Amygdala (tissue), 56 donors: ENCODE measurements at places on chromosomes 2 and 18.

GRCh38 chr18:2956056-2956455 is 56.9 kb downstream of the LPIN2 start:
- DNase-seq = no peak

DNA sequence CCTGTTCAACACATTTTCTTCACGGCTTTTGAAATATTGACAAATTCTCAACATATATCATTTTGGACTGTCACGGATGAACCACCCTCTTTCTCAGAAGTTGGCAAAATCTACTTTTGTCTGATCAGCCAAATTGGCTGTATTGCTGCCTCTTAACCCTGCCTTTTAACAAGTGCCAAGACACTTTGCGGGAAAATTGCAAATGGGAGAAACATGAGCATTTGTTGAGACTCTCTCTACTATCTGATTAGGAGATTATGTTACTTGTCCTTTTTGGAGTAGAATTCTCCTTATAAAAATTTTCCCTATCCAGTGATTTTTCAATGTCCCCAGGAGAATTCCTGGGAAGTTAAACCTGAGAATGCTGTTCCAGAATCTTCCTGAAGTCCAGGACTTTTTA is 256.2 kb upstream of the ZSWIM2 start:
- DNase-seq = no peak

- DNase-seq = no peak
Observed at GRCh38 chr18:74402806-74403433, 54.2 kb downstream of the DIPK1C start.

GRCh38 chr2:127415593-127416505 is 2.4 kb upstream of the PROC start:
- no peak for DNase-seq

DNA sequence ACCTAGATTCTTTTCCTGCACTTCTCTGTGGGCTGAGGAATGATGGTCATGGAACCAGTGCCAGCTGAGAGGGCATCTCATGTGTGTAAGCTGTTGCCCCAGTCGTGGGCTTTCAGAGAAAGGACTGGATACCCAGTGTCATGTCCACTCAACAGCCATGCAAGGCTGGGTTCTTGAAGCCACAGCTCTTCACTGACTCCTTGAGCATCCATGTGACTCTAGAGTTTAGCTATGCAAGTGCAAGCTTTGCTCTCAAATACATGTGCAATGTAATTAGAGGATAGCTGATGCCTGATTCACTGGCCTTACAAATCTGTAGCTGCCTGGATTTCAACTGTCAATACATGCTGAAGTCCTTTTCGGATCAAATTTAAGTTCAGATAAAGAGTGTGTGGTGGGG is 46.8 kb upstream of the EML6 start:
- DNase-seq = no peak

DNA sequence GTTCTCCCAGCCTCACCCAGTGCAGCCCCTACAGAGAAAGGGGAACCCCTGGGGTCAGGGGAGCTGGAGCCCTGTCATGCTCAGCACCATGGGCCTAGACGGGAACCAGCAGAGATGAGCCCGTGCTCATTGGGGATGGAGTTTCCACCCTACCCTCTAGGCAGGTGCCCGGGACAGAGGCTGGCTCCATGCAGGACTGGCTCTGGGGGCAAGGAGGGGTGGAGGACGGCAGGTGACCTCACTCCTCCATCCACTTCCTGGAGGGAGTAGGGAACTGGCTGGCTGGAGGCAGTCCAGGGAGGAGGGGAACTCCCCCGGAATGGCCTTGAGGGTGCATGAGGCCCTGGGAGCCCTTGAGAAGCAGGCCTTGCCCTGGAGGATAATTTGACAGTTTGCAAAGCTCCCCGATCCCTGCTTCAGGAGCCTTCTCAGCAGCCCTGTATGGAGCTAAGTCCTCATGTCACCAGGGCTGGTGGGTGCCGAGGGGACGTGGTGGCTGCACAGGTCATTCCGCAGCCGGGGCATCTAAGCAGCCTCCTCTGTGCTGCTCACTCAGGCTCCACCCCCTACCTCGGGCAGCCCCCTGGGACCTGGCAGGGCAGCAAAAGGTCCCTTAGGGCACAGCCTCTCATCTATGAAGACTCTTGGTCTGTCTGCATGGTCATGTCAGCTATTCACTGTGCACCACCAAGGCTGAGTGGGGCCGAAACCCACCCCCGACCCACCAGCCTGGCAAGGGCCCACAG is 2.1 kb downstream of the NEURL3 start:
- DNase-seq = no peak

DNA sequence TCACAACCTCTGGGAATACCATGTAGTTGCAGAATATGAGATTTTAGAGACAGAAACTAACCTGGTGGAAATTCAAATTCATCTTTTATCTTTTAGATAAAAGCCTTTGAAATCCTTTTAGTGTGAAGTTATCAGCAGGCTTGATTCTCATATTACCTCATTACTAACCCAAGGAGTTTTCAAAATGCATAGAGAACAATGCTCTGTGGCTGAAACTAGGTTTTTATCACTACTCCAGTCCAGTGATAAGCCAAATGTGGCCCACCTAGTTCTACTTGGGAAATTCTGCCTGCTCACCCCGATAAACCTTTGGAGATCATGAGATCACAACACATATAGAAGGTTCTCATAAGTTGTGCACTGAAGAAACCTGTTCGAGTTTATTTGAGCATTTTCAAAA is 121.7 kb downstream of the MMADHC start:
- no peak for DNase-seq

DNA sequence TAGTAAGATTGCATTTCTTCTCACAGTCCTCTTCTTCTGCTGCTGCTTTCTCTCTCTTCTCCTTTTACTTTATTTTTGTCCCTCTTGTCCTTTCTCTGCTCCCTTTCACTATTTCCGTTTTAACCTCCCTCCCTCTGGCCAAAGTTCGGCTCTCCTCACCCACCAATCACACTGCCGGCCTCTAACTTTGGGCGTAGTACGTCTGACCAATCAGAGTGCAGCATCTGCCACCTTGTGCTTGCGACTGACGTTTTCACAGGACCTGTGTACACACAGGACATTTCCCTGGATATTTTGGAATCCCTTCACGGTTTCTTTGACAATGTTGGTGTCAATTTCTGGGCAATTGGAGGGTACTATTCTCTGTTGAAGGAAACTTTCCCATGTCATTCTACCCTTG is 22.6 kb upstream of the ICOS start:
- DNase-seq = no peak

- no peak for DNase-seq
Observed at GRCh38 chr18:635171-635570, 22.3 kb upstream of the TYMS start.

DNA sequence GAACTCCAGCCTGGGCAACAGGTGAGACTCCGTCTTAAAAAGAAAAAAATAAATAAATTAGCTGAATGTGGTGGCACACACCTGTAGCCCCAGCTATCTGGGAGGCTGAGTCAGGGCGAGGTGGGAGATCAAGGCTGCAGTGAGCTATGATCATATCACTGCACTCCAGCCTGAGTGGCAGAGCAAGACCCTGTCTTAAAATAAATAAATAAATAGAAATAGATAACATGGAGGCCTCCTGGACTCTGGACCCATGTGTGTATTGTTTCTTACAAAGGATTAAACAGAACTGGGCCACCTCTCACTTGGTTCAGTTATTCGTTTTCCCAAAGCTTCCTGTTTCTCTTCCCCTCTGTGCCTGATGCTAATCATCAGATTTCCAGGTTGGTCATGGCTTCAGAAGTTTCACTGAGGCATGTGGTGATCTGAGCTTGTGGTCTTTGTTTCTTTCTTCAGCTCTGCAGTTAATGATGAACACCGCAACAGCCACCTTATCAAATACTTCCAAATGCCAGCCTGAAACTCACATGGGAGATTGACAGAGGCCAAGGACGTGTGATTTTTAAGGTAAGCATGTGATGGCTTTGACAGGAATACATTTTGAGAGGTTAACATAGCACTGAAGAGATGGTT is 83.3 kb upstream of the MAP4K4 start:
- no peak for DNase-seq

DNA sequence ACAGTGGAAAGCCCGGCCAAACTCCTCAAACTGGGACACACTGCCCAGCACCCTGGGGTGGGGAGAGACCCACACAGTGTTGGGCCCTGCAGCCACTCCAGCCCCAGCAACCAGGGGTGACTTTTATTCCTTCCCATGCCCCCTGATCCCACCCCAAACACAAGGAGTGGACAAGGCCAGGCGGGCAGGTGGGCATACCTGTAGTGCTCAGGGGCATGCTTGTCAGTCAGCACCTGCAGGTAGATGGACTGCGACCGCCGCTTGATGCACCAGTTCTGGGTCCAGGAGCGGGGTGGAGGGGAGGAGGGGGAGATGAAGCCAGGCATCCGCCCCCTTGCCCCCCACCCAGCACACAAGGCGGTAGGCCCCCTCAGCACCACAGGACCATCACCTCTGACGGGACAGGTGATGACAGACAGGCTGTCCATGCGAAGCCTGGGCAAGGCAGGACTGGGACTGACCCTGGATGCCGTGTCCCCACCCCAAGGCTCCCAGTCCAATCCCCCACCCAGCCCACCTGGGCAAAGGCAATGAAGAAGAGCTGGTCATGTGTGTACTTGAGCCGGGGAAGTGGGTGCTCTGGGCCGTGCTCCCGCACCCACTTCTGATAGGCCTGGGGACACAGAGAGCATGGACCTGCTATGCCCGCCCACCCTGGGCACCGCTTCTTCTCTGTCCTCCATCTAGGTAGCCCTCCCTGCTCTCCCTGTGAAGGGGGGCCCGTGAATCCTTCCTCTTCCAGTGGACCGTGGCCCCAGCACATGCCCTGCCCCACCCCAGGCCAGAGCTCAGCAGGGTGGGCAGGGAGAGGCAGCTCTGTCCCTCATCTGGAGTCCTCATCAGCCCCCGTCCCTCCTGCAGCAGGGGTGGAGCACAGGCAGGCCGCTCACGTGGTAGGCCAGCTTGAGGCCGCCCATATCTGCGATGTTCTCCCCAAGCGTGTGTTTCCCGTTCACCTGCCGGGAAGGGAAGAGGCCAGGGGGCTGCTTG is 7.1 kb downstream of the ECEL1 start:
- DNase-seq = no peak

DNA sequence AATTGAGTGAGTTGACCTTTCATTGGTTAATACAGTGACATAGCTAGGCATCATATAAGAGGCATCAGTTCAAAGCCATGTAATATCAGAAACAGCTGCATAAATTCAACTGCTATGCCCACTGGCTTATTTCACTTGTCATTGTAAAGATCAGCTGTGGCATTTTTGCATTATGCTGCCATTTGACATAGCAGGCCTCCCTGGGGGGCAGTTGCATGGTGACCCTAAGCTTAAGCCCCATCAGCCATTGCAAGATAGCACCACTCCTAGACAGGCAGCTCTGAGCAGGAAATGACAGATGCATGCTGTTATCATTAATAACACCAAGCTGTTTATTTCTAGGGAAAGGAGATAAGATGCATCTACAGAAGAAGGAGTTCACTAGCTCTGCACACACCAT is 233.4 kb upstream of the CNTNAP5 start:
- DNase-seq = no peak

DNA sequence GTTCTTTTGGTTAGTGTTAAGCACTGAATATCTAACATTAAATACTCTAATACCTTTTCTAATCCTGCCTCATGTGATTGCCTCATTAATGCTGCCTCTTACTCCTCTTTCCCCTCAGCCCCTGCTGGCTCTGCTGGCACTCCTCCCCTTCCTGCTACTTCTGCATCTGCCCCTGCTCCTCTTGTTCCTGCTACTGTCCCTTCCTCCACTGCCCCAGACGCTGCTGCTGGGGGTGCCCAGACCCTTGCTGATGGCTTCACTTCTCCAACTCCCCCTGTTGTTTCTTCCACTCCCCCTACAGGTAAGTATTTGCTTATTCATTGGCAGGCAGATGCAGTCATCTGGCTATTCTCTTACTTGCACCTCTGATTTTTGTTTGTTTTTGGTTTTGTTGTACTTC is 68.5 kb downstream of the ABI2 start:
- DNase-seq = no peak

- no peak for DNase-seq
Observed at GRCh38 chr2:37654932-37655841, 16.3 kb downstream of the CDC42EP3 start.

GRCh38 chr2:14454202-14454601 is 178.3 kb upstream of the LRATD1 start:
- no peak for DNase-seq

DNA sequence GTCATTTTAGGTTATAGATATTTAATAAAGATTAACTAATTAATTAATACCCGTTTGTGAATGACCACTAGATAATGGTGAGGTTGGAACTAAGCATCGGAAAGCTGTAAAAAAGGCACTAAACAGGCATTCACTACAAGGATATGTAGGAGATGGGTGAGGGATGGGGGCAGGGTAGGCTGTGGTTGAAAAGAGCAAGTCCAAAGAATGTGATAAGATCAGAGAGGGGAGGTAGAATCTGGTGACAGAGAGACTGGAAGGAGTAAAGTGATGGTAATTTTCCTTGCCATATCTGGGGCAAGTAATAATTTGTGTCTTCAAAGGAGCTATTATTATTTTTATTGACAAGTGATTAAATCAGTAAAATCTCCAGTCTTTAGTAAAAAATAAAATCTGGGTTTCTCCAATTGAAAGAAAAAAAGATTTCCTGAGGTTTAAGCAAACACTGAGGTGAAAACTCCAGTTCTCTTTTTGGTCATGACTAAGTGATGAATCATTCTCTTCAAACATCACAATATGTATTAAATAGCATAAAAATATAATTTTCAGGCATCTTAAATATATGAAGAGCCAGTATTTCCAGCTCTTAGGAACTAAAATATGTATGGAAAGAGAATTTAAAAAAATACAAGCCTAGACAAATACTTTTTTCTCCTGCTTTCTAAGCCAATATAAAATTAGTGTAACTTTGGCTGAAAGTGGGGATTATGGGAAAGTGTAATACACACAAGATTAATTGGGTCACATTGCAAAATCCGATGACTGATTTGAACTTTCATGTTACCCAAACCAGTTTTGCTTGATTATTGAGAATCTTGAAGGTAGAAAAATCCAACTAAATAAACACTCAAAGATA is 259.1 kb upstream of the RBMS1 start:
- DNase-seq = no peak

DNA sequence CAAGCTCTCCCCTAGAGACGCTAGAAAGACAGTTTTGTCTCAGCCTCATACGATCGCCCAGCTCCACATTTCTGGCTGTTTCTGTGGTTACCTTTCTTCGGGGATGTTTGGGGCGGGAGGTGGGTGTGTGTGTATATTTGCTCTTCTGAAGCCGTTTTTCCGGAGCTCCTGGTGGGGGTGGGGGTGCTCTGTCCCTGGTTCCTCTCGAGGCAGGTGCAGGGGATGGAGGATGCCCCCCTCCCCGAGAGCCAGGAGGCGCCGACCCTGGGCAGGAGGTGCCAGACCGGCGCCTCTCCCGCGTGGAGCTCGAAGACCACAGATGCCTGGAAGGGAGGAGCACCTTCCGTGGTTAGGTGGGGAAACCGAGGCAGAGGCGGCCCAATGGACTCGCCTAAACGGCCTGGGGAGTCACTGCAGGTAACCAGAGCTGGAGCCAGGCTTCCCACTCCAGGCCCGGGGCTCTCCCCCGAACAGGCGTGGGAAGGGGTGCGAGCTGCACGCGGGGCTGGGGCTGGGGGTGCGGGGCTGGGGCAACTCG is 694 bp upstream of the HPCAL1 start:
- DNase-seq = no peak

GRCh38 chr2:74985978-74986609 is 27.7 kb downstream of the POLE4 start:
- DNase-seq = no peak
